ENCODE measurements at places on chromosomes 2 and 18.
A peak's percentile ranks its signal among the peaks of the same experiment; 100 is the strongest.

GRCh38 chr2:105880637-105881036, 135.9 kb downstream of the NCK2 start:
- no peak for DNase-seq

- no peak for DNase-seq
These were observed 31.3 kb downstream of the ACKR3 start for GRCh38 chr2:236600892-236601291.

DNA sequence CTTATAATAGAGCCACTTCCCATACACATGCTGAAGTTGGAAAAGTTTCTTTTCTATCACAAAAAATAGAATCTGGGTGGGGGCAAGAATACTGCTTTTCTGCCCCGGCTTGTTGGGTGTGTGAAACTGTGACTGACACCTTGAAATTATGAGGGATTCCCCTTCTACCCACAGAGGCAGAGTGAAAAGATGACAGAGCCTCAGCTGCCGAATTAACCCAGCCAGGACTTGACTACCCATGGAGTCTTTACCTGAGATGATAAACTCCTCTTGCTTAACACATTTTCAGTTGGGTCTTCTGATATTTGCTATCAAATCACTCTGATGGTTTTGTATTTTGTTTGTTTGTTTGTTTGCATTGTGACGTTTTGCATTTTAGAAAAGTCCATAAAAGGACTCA, 66.0 kb upstream of the PMAIP1 start:
- DNase-seq, result no peak

DNA sequence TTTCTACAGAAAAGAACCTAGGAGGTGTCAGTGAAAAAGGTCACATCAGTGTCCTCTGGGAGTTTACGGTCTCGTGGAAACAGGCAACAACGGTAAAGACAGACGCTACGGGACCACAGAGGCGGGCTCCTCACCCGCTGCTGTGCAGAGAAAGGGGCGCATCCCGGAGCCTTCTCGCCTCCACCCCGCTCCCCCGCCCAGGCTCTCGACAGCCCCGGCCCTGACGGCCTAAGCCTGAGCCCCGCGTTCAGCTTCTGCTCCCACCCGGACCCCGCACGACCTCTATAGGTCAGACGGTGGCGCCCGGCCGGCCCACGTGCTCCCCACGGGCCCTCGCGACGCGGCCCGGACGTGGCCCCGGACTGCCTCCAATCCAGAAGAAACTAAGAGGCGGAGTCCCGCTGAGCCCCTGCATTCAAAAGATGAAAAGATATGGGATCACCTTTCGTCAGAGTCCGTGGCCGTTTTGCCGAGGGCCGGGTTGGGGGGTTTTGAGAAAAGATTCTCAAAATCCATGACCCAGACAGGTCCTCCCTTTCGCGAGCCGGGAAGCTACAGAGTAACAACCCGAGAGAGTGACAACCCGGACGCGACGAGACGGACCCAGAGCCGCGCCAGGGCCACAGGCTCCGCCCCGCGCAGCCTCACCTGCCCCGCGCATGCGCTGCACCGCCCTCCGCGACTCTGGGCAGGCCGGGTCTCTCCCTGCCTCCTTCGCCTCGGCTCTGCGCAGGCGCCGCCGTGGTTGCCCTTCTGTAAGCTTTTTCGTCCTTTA, at the start of gene ZC3H8:
ZC3H8 (minus strand) TSS at position 577 of the 775 bp plus-strand sequence; CDS start at position 516, 61 bp downstream.
- peak; percentile 80 for DNase-seq

GRCh38 chr18:48634975-48635374, 96.1 kb downstream of the CTIF start:
- no peak for DNase-seq

DNA sequence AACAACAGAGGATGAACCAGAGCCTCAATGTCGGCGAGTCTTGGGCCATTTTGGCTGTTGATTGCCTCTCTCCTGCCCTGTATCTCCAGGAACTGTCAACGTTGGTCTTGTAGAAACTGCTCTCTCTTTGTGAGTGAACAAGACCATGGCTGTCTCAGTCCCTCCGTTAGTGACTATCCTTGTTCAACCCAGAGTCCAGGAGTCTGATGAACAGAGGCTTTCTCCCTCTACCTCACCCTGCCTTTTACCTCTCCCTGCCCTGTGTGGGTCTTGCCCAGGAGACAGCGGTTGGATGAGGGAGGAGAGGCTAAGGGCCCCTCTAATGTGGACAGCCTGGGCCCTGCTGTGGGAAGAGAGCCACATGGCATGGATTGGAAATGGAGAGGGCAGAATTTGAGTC, 32.8 kb downstream of the INPP4A start:
- no peak for DNase-seq

- no peak for DNase-seq
These were observed 643.3 kb downstream of the SOCS6 start for GRCh38 chr18:70931942-70932814.

GRCh38 chr2:129199501-129199900, 780.0 kb upstream of the RAB6C start:
- no peak for DNase-seq

DNA sequence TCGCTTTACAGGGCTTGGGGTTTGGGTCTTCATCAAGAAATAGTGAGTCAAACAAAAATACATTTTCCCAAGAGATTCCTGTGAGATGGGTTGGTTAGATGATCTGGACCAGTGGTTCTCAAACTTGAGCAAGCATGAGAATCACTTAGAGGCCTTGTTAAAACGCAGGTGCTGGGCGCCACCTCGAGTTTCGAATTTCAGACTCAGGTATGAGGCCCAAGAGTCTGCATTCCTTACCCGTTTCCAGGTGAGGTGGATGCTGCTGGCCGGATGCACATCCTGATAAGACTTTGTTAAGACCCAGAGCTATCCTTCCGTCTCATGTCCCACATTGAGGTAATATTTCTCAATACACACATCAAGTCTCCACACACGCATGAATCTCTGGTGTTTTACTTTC, 707.8 kb upstream of the SALL3 start:
- no peak for DNase-seq

- no peak for DNase-seq
These were observed 80.7 kb downstream of the TET3 start for GRCh38 chr2:74065456-74065855.

DNA sequence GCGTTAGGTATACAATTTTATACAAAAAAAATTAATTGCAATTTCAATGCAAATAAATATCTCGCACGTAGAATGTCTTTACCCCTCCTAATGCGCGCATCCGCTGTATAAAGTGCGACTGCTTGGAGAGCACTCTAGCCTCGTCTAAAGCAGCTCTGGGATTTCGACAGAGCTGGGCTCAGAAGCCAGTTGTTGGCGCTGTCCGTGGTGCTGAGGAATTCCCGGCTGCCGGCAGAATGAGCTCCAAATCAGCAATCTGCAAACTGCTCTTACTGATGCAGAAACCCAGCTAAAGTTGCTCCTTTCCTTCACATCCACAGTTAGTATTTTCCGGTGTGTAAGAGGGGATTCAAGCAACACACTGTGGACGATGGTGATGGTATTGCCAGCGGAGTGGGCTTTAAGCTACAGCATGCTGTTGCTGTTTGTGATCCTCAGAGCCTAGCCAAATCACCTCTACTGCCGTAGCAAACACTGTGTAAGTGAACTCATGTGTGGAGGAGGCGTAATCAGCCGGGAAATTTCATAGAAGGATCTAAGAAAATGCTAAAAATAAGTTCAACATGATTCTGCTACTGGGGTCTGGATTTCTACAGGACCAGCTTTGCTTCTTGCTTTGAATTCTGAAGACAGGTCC, at the start of gene VWC2L:
VWC2L (plus strand) TSS at position 137 of the 637 bp plus-strand sequence. CDS start 3,140 bp downstream, outside the sequence.
- DNase-seq, result peak; percentile 76

GRCh38 chr2:234395891-234396420, 100.9 kb downstream of the ARL4C start:
- peak; percentile 95 for DNase-seq

DNA sequence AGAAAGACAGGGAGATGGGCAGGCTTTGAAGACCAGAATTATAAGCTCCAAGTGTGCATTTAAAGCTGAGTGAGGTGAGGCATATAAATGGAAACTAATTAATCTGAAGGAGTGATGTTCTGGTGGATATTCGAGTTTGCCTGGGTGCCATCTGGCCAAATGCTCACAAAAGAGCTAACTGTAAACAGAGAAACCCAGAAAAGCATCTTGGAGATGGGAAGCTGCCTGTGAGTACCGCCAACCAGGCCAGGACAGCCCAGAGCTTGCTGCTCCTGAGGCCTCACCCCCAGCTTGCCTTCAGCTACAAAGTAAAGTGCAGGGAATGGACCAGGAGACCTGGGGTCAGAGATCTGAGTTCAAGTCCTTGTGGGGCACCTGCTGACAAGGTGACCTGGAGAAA, 446.1 kb upstream of the MYT1L start:
- no peak for DNase-seq

- DNase-seq, result no peak
These were observed 5.4 kb upstream of the SPOPL start for GRCh38 chr2:138496096-138496651.

GRCh38 chr2:62334009-62334408, 138.1 kb downstream of the B3GNT2 start:
- peak; percentile 73 for DNase-seq

- no peak for DNase-seq
These were observed 112.6 kb downstream of the ARHGAP28 start for GRCh38 chr18:6842081-6842480.

GRCh38 chr2:46319711-46320110, 22.5 kb downstream of the EPAS1 start:
- no peak for DNase-seq

DNA sequence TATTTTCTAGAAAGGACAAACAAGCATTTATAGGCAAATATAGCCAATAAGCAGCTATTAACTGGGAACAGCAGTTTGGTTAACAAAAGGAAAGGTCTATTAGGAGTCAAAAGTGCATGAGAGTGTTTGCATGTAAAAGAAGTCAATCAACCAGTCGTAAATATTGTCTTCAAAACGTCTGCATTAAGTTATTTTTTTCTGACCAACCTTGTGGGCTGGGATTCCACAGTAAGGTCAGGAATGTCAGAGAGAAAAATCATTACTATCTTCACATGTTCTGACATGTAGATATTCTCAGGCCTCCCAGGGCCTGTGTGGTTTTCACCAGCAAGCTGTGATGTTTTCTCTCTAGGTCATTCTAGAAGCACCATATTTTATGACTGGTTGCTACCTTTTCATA, 922.5 kb downstream of the SUCLG1 start:
- no peak for DNase-seq

- DNase-seq, result no peak
These were observed 711 bp downstream of the DOK6 start for GRCh38 chr18:69401226-69401971.

DNA sequence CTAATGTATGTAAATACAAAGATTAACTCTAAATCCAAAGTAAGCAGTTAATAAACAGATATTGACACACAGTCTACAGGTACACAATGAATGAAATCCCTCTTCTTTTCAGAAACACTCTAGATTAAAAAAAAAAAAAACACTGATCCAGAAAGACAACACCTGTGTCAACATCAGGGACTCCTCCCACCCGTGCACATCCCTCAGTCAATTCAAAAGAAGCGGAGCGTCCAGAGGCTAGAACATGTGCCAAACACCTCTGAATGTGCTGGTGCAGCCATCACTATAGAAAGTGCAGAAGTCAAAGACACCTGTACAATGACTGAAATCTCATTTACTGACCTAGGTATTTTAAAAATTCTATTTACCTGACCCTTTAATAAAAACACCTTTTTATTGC, 622.6 kb upstream of the ID2 start:
- no peak for DNase-seq

DNA sequence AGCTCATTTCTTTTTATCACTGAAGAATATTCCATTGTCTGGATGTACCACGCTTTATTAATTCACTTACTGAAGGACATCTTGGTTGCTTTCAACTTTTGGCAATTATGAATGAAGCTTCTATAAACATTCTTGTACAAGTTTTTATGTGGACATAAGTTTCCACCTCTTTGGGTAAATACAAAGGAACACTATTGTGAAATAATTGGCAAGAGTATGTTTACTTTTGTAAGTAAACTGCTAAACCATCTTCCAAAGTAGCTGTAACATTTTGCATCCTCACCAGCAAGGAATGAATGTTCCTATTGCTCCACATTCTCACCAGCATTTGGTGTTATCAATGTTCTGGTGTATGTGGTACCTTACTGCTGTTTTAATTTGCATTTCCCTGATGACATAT, 15.8 kb upstream of the VWC2L start:
- DNase-seq, result no peak

GRCh38 chr2:74080346-74080745, 67.4 kb downstream of the BOLA3 start:
- DNase-seq, result no peak

DNA sequence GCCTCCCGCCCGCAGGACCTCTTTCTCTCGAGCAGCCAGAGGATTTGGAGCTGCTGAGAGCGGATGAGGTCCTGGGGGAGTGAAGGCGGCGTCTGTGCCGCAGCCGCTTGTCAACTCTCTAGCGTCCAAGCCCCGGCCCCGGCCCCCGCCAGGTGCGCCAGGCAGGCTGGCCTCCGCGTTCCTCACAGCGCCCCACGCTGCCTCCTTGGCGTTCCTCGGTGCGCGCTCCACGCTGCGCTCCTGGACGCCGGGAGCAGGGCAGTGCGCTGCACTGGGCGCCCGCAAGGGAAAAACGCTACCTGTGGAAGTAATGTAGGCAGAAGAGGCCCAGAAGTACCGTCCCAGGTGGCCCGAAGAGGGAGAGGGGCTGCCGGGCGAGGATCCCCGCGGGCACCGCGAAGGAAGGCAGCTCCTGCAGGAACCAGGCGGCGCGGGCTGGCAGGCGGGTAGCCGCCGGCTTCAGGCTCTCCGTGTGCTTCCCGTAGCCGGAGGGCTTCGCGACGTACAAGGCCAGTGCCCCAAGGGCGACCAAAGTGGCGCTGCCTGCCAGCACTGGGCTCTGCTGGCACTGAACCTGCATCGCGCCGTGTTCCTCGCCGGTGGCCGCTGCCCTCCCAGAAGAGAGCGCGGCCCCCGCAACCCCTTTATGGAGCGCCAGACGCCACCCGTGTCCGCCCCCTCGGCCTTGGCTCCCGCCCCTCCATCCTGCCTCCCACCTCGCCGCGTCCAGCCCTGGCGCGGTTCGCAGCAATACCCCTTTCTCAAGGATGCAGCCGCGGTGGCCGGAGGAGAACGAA, at the start of gene SRD5A2:
SRD5A2 (minus strand) TSS at position 618 of the 797 bp plus-strand sequence; CDS start at position 580, 38 bp downstream.
- DNase-seq, result no peak

- DNase-seq, result no peak
These were observed 67.5 kb downstream of the EMILIN2 start for GRCh38 chr18:2914185-2914880.

DNA sequence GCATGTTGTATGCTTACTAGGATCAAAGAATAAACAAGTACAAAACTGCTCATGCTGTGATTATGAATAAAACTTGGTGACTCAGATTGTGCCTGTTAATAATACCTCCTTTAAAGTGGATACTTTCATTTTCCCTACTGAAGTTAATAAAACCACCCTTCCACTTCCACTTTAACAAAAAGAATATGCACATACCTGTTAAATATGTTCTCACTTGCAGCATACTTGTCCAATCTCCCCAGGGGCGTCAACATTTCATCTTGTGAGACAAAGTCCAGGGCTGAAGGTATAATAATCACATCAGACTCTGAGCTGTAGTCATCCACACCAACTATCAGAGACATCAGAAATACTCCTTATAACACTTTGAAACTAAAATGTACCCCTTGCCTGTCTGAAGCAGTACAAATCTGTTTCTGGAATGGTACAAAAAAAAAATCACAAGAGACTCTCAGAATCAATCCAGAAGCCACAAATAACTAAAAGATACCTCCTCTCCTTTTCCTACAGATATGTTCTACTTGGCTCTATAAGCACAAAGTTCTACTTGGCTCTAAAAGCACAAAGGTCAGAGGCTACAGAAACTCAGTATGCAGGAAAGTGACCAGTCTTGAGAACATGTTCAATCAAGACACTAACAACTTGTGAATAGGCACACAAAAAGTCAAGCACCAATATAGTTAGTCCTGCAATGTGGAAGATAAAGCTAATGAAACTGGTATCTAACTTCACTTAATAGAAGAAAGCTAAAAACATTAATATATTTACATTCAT, 19.3 kb downstream of the PPP4R1 start:
- no peak for DNase-seq

GRCh38 chr2:107542314-107542740, 284.4 kb upstream of the RGPD4 start:
- no peak for DNase-seq
